A549 treated with DMSO at 1 μM for 4 hours (cell line): ENCODE measurements at places on chromosomes 7 and 10. TPM values are rescaled to one million over a fixed set of nuclear protein-coding genes. Genes with fewer than 3 reads are reported as not detected.

HACD1 gene
- total RNA-seq: 32.1 to 69.7 TPM (median 58.0 TPM) in 5 replicates

COMTD1 gene
- total RNA-seq: 24.0 to 47.2 TPM (median 44.1 TPM) in 5 replicates

CRYGN gene
- not detected in 5 replicates for total RNA-seq

TBATA gene
- not detected in 5 replicates for total RNA-seq

BAMBI gene
- 14.4 to 19.1 TPM (median 18.0 TPM) in 5 replicates for total RNA-seq

KIAA1549 gene
- 6.8 to 9.2 TPM (median 8.1 TPM) in 5 replicates for total RNA-seq
